T-helper 1 cell (primary cell): ENCODE measurements at places on chromosomes 11 and 22.

DNA sequence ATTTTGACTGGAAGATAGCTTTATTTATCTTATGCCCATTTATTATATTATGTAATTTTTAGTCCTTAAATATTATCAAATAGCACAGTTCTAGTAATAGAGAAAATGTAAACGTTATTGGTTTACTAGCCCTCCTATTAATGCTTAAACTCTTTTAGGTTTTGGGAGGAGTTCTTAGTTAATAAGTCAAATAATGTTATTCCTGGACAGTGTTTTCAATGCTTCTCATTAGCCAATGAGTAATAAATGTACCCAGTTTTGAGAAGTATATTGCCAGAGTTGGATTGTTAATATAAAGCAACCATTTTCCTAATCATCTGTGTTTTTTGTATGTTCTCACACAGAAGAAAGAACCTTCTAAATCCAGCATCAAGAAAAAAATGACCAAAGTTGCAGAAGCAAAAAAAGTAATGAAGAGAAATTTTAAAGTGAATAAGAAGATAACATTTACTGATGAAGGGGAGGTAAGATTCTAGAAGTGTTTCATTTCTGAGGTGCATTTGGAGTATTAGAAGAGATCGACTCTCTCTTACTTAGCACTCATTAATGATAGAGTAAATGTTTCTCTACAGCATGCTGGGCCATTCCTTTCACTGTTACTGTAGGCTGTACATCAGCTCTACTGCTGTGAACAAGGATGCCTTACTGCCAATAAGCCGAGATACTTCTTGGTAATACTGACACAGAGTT lies 173.4 kb downstream of the DDX10 start:
- DNase-seq = no peak

DNA sequence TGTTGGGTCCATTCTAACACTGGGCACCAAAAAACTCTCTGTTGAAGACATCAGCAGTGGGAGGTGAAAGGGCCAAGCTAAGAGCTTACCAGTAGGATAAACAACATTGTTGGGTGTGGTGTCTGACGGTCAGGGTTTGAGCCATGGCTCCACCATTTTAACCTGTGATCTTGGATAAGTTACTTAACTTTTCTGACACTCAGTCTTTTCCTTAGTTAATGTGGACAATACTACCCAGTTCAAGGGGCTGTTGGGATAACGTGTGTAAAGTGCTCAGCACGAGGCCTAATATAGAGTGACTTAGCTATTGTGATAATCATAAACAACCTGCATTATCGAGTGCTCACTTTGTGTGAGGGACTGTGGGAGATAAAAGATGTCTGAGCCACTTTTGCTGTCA lies 6.1 kb downstream of the UCP3 start:
- DNase-seq = no peak

DNA sequence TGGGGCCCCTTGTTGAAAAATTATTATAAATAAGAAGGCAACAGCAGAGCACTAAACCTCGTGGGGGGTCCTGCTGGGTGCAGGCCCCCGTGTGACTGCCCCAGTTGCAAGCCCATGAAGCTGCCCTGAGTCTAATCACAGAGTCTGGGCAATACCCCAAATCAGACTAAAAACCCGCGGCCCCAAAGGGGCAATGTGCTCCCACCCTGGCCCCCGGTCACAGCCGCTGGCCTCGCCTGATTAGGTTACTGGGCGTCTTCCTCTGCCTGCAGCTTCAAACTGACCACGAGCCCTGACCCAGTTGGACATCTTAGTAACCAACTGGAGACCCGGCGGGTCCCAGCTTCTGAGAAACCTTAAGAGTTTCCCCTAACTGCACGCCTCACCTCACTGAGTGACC lies 1.6 kb downstream of the CXCR5 start:
- DNase-seq = no peak

DNA sequence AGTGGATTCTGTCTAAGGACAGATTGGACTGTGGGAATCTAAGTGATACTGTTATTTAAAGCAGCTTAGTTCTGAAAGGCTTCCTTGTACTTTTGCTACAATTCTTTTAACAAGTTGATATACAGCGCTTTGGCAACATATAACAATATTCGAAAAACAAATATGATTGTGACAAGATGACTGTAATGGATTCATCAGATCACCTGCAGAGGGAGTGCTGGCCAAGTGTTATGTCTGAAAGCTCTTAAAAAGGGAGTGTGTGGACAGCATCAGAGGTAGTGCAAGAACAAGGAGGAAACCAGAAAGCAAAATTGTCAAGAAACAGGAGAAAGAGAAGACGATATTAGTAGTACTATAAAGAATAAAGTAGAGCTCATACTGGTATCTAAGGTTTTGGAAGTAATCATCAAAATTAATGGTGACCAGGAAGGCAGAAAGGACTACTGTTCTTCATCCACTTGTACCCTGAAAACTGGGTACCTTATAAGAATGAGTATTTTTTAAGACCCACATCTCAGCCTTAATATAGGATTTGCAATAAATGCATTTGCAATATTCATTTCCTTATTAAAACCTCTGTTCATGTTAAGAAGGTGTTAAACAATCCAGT lies 1112.0 kb upstream of the CCDC90B start:
- no peak for DNase-seq

GRCh38 chr22:50053861-50054260 lies 4.2 kb downstream of the TTLL8 start:
- no peak for DNase-seq

DNA sequence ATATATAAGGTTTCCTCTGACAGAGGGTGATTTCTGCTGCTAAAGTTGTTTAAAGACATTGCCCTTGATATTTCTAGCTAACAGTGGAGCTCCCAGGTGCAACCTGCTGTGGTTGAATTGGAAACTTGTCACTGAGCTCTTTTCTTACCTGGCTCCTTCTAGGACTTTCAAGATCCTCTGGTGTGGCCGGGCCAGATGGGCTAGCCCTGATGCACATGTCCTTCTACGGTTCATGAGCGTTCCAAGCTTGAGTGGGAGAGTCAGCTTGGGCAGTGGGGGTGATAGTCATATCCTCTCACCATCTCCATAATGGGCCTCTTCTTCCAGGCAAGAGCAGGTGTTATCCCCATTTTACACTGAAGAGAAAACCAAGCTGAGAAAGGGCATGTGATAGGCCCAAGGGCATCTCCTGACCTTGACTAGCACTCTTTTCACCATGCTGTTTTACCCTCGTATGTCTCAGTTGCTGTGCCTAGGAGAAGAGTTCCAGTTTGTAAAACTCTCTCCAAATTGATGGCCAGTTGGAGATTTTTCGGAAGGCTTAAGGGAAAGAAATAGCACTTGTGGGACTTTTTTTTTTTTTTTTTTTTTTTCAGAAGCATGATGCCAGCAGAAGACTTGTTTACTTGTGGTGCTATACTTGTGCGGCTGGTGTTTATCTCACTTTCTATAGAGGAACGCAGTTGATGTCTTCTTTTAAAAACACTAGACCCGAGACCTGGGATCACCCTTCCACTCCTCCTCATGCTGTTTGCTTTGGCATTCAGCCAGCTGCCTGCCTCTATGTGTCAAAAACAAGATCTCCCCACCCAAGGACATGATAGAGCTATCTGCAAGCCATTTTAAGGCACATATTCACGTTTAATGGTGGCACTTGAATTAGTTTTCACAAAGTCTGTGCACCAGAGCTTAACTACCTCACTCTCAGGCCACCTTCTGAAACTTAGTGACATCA lies 32.6 kb downstream of the TEAD1 start:
- no peak for DNase-seq

DNA sequence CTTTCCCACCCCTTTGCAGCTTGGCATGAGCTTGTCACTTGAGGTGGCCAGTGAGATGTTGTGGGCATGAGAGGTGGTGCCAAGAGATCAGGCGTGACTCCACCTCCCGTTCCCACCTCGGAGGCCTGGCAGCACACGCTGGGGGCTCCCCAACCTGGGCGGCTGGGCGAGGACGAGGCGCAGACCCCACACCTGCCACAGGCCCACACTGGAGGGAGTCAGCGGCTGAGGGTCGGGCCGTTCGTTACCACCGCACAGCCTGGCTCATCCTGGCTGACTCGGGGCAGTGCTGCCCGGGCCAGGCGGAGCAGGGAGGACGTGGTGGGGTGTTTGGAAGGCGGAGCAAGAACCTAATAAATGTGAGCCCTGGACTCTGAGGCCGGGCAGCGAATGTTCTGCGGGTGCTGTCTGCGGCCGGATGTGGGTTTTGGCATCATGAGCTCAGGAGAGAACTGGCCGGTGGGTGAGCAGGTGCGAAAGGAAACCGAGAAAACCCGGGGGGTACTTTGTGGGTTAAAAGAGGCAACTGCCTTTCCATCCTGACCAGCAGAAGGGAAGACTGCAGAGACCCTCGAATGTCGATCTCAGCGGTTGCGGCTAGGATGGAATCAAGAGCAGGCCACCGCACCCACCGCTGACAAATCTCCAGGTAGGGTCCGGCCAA lies 10.2 kb upstream of the IFITM3 start:
- DNase-seq = no peak

DNA sequence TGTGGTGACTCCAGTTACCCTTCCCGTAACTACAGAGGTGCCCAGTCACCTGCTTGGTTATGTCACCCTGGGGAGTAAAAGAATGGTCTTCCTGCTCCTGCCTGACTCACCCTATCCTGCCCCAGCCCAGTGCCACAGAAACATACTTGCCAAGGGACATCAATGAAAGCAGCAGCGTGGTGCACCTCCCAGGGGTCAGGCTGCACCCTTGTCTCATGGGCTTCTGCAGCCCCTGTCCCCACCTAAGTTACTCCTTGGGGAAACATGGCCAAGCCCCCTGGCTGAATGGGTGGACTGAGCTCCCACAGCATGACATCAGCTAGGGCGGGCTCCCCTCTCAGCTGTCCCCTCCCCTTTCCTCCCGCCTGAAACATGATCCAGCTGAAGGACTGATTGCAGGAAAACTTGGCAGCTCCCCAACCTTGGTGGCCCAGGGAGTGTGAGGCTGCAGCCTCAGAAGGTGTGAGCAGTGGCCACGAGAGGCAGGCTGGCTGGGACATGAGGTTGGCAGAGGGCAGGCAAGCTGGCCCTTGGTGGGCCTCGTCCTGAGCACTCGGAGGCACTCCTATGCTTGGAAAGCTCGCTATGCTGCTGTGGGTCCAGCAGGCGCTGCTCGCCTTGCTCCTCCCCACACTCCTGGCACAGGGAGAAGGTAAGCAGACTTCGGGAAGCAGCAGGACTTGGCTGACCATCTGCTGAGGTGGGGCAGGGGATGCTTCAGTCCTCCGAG lies at the start of gene HTR3A:
TSS of gene HTR3A (plus strand) at position 368 of the 730 bp plus-strand sequence. CDS start at position 586, 218 bp downstream.
- no peak for DNase-seq

DNA sequence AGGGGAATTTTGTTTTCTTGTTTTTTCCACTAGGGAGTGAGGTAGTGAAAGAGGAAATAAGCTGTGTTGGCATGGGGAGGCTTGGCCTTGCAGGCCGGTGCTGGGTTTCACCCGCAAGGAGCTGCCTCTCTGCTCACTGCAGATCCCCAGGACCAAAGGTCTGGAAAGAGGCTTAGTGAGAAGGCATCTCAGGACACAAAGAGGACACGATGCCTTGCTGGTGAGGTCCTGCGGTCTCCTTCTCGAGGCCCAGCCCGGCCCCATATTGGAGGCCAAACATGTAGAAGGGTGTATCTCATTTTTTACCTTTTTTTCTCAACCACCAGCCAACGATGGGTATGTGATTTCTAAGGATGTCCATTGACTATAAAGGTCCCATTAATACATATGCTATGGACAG lies 17.6 kb downstream of the TIMP3 start:
- no peak for DNase-seq

DNA sequence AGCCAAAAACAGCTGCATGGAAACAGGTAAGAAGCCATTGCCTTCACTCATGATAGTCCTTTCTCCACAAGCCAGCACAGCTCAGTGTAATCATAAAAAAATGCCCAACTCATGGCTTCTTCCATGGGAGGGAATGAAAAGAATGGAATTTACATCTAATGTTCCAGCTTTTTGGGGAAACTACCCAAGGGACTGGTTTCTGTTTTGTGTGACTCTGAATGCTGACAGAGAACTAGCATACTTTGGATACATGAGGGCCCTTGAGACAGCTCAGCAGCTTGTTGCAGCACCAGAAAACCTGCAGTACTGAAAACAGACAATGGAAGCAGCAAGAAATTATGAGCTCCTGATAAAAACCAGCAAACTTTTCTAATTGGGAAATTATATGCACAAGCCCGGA lies 24.2 kb upstream of the HORMAD2 start:
- DNase-seq = no peak
